ENCODE measurements at places on chromosomes 4 and X. TPM values are rescaled to one million over a fixed set of nuclear protein-coding genes. Genes with fewer than 3 reads are reported as not detected.
A peak's percentile ranks its signal among the peaks of the same experiment; 100 is the strongest.

DNA sequence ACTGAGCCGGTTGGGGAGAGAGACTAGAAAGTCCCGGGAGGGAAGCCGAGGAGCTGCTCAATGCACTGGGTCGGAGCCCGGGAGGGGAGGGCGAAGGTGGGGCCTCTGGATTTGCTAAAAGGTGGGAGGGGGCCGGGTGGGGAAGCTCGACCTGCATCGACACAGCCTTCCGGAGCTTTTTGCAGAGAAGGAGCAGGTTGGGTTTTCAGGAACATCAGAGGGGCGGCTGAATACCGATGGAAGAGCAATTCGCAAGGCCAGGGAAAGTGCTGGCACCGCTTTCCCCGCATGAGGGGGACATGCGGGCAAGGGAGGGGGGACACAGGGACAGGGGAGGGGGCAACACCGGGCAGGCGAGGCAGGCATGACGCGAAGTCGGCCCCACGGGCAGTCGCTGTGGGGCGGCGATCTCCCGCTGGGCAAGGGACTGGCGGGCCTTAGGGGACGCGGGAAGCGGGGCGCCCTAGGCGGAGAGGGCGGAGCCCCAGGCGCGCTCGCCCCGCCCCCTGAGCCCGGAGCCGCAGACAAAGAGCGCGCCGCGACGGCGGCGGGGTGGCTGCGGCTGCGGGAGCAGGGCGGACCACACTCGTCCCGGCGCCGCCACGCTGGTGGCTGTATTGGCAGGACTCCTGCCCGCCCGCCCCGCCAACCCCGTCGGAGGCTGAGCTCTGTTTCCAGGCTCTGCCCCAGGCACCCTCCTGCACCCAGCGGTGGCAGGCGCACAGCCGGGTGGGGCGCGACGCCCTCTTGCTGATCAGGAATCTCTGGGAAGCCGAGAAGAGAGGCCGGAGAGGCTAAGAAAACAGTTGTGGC lies 11.6 kb downstream of the PDZD4 start:
- peak; percentile 88 for ATAC-seq

DNA sequence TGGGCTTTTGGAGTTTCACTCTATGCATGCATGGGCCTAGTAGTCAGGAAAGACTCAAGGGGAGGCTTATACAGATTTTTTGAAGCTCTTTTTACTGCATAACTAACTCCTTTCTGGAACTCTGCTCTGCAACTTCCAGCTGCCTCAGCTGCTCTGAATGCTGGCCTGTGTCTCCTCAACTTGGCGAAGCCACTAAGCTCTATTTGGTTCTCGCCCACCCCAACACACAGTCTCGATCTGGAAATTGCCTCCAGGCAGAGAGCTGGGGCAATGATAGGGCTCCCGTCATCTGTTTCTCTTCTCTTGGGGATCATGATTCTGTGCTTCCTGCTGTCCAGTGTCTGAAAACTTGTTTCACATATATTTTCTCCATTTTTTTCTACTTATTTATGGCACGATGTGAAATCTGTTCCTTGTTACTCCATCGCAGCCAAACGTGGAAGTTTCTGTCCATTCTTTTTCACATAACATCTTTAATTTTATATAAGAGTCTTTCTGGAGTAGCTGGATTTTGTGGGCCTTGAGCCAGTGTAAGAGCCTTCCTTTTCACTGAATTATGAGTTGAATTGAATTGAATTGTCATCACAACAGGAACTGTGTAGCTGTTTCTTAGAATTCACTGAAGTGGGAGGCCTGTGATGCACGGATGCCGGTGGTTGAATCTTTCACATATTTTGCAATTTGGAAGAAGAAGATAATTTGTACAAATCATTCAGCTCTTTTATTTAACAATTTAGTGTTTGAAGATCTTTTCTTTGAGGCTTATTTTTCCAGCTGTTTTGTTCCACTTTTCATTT lies 9.0 kb downstream of the ZNF275 start:
- peak; percentile 48 for ATAC-seq

DNA sequence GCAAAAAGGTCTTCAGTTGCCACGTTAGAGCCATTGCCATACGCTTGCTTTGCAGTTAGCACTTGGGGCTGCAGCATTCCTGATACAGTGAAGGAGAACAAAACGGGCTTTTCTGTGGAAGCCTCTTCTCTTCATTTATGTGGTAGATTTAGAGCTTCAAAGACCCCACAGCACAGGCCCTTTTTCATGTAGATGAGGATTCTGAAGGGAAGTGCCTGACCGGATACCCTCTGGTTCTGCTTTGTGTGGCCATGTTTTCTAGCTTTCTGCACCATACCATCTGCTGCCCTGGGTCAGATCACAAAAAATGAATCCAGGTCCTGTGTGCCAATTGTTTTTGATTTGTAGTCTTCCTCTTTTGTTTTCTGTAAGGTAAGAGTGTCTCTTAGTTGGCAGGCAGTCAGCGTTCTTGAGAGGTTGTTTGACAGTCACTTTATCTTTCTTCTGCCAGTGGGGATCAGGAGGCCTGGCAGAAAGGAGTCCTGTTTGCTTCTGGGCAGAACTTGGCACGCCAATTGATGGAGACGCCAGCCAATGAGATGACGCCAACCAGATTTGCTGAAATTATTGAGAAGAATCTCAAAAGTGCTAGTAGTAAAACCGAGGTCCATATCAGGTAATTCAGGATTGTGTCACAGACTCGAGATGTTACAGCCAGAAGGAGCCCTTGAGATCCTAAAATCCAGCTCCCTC lies 7.7 kb downstream of the LAP3 start:
- ATAC-seq: no peak

DNA sequence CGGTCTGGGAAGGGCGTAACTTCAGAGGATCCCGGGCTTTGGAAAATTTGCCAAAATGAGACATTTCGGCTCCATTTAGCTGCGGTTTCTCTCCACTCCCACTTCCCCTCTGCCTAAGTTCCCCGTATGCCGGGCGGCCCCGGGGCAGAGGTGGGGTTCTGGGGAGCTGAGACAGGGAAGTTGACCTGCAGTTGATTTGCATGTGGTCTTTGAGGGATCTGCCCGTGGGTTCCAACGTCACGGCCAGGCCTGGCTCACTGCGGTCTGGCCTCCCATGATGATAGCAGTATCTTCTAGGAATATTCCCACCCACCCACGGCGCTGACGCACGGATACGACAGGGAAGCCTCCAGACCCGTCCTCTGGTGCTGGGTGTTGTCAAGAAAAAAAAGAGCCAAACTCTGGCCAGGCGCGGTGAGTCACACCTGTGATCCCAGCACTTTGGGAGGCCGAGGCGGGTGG lies 27.3 kb upstream of the CRLF2 start:
- ATAC-seq: peak; percentile 64

GRCh38 chr4:115489279-115489678 lies 375.9 kb upstream of the NDST4 start:
- no peak for ATAC-seq

DNA sequence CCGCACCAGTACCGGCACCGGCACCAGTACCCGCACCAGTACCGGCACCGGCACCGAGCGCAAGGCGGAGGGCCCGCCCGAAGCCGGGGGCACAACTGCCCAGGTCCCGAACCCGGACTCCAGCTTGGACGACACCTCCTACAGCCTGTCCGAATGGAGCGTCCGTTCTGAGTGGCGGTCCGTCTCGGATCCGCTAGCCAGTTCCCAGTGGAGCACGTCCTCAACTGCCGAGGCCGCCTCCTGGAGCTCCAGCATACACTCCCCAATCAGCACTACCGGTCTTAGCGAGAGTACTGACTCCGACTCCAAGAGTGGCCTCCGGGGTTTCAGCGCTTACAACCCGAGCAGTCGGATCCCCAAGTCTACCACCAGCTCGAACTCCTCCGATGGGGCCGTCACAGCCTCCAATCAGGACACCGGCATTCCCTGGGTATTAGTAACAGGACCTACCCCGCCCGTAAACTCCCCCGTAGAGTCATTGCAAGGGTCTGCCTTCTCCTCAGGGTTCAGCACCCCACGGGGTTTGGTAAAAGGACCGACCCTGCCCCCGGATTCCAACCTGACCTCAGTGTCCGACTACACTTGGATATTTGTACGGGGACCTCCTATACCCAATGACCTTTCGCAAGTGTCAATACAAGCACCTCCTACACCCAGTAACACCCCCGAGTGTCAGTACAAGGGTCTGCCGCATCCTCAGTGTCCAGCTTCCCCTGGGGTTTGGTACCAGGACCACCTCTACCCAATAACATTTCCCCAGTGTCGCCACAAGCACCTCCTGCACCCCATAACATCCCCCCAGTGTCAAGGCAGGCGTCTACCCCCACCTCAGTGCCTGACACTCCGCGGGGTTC lies 721 bp upstream of the MAOA start:
- ATAC-seq: peak; percentile 49

GRCh38 chr4:153014460-153014859 lies 78.3 kb downstream of the FHDC1 start:
- ATAC-seq: no peak

GRCh38 chr4:140450352-140450751 lies 22.9 kb upstream of the CLGN start:
- ATAC-seq: no peak

GRCh38 chrX:153853180-153853901 lies 23.0 kb upstream of the PDZD4 start:
- ATAC-seq: no peak

The TCEAL1 gene
- 6.0 TPM for total RNA-seq

The CTAG1B gene
- total RNA-seq: not detected

The PRRG1 gene
- not detected for total RNA-seq

The ARR3 gene
- total RNA-seq: not detected

Data from activated T-helper 17 cell treated with anti-CD3 and anti-CD28 coated beads, Interleukin-2, amount 50 U/mL, for 72 hours (primary cell).